ENCODE measurements at places on chromosomes 5 and 9.

GRCh38 chr5:90289837-90290236 lies 119.7 kb downstream of the CETN3 start:
- DNase-seq = no peak

DNA sequence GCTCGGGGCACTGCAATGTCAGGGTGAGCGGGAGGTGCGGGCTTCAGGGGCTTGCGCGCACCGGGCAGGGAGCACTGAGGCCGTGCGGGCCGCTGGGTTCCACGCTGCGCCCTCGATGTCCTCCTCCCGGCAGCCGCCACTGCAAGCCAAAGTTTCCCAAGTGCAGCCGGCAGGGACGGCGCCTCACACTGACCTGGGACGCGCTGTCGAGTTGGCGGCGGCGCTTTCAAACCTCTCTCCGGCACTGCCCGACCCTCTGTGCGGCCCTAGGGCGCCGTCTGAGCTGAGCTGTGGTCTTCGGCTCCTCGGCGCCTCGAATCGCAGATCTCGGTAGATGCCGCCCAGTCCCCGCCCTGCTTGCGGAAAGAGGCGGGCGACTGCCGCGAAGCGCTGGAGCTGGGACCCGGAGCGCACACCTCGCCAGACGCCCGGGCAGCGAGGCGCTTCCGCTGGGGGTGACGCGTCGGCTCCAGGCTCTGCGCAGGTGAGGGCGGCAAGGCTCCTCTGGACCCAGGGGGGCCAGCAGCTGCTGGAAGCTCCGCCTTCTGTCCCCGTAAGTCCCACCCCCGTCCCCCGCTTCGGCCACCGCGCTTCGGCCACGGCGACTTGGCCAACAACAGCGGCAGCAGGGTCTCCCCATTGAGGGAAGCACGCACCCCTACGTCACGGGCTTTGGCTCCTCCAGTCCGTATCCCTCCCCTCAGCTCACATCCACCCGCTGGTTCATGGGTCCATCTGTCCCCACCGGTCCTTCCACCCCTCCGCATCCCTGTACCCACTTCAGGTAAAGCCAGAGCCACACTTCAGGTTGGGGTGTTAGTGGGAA lies at the start of gene ANKRD34B:
Gene ANKRD34B, minus strand, starts transcription at position 320 of the 826 bp plus-strand sequence. CDS start 10,261 bp downstream, outside the sequence.
- no peak for DNase-seq

GRCh38 chr5:38845526-38846378 lies at the start of gene OSMR:
TSS of gene OSMR (plus strand) at chr5:38846012. CDS start at chr5:38869045, 23,033 bp downstream.
- peak; percentile 99 for DNase-seq

DNA sequence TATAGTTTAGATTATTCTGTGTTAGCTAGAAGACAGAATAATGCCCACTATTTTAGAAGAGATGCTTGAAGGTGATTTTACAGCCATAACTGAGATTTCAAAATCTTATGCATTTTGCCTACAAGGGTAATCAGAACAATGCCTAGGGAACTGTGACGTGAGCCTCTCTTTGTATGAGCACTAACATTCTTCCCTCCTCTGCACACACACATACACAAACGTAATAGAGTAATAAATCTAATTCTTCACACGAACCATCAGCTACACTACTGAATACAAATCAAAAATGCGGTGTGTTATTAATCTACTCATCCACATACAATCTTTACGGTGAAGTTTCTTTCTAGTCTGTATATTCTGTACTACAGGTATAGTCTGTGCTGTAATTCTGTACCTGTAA lies 227.8 kb downstream of the PLK2 start:
- no peak for DNase-seq

DNA sequence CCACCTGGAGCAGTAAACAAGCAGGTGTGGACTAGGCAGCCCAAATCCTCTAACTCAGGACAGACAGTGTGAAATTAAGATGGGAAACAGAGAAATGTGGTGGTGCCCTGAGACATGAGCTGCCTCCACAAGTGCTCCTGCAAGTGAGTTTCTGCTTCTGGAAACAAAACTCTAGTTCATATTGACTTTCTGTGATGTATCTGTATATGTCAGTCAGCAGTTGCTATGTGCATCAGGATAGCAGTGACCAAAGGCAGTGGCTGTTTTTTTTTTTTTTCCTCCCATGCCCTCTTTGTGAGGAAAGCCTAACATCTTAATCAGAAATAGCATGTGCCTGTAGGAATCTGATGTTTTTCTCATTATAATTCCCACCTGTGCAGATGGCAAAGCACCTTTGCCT lies 318.4 kb upstream of the SEMA6A start:
- no peak for DNase-seq

GRCh38 chr5:44911501-44911900 lies 102.8 kb downstream of the MRPS30 start:
- DNase-seq = no peak

GRCh38 chr5:56810826-56811225 lies 4.5 kb upstream of the MAP3K1 start:
- no peak for DNase-seq

DNA sequence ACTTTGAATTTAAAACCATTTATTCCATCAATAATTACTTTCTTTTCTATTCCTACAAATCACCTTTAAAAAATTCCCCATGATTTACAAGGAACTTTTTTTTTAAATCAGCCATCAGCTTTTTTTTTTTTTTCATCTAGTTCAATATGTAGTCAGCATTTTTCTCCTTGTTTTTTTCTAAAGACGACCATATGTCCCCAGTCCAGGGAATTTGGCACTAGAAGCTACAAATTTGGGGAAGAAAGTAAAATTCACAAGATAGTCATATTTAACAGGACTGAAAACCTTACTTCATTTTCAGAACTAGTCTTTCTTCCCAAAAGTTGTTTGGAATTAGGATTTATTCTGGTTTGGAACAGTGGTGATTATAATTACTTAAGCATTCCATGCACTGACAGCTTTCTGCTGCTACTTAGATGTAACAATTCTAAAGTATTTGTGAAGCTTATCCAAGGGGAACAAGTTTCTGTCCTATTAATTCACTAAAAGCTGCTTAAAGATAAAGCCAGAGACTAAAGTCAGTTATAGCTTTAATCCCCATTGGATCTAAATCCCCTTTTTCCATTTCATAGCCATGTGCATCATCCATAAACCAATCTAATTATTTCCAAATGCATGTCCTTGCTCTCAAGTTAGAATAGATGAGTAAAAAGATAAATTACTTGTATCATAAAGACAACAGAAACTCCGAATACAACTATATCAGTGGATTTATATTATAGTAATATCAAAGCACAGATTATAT lies 7.4 kb upstream of the SNCAIP start:
- DNase-seq = no peak

GRCh38 chr5:131280417-131280816 lies 16.6 kb downstream of the CDC42SE2 start:
- DNase-seq = no peak

- no peak for DNase-seq
Observed at GRCh38 chr9:101498323-101498722, 35.3 kb upstream of the RNF20 start.

- no peak for DNase-seq
Observed at GRCh38 chr9:85541876-85542275, 199.9 kb downstream of the AGTPBP1 start.

GRCh38 chr5:150313921-150314716 lies 11.4 kb upstream of the ARSI start:
- DNase-seq = no peak

DNA sequence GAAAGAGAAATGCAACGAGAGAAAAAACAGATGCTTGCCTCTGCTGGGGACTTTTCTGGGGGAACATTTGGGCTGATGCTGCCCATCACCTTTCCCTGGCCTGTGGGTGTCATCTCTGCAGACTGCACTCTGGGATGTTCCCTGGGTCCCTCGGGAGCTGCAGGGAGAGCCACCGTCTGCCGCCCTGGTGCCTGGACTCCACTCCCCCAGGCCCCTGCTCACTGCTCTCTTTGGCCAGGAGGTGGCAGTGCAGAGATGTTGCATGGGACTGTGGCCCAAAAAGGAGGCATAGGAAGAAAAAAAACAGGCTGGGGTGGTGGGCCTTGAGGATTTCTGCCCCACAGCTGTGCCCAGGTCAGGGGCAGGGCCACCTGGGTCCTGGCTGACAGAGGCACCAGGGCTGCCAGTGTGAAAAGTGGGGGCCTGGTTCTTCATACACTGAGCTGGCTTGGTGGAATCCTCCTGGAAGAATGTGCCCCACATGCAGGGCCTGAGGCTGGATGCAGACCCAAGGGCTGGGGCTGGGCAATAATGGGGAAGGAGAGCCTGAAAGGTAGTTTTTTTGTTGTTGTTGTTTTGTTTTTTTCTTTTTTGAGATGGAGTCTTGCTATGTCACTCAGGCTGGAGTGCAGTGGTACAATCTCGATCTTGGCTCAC lies 353.6 kb downstream of the SLIT3 start:
- peak; percentile 51 for DNase-seq

DNA sequence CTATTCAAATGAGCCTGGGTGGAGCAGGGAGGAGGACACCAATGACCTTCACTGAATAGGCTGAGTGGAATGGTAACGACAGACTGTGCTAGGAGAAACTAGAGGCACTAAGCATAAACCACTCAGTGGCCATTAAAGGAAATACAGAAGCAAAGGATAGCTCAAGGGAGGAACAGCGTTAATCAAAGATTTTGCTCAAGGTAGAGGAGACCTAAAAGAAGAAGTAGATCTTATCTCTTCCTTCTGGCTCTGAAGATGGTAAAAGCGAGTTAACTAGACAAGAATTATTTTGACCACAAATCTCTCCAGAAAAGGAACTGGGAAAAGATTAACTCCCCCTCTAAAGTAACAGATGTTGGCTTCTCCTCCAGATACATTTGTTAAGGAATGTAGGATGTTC lies 299.6 kb downstream of the EPB41L4A start:
- no peak for DNase-seq

DNA sequence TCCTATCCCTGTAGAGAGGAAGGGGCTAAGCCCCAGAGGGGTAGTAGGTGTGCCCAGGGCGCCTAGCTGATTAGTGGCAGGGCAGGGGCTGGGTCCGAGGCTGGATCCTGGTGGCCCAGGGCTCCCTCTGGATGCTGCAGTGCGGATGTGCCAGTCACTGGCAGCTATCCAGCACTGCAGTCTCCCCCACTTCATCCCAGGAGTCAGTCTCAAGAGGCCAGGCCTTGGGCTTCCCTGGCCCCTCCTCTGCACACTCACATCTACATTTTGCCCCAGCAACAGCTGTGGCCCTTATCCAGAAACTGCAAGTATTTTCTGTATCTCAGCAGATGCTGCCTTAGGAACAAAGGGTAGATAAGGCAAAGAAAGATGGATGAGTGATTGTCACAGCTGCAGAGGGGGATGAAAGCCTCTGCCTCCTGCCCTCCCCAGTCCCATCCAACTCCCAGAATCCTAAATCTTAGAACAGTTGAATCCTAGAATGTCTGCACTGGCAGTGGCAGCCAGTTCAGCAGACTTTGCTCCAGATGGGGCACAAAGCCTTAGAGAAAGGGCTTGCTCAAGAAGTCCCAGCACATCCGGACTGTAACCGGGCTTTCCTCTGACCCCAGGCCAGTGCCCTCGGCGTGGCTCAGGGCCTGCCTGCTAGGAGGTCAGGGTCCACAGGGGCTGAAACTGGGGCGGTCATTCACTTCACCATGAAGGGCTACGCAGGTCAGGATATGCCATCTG lies 1.6 kb downstream of the ANXA6 start:
- no peak for DNase-seq

GRCh38 chr9:95070549-95071021 lies 246.9 kb downstream of the FANCC start:
- no peak for DNase-seq

- peak; percentile 63 for DNase-seq
Observed at GRCh38 chr9:132878695-132879456, at the start of gene SPACA9. TSS of gene SPACA9 (plus strand) at chr9:132878898. CDS start at chr9:132883948, 5,050 bp downstream.

GRCh38 chr5:41115281-41115680 lies 44.1 kb upstream of the MROH2B start:
- DNase-seq = no peak

- no peak for DNase-seq
Observed at GRCh38 chr9:7360513-7360912, 439.1 kb downstream of the DMAC1 start.

GRCh38 chr9:17204611-17205152 lies 69.8 kb downstream of the CNTLN start:
- DNase-seq = no peak

- no peak for DNase-seq
Observed at GRCh38 chr9:27628311-27628710, 55.0 kb upstream of the C9orf72 start.

- no peak for DNase-seq
Observed at GRCh38 chr9:95478335-95478734, 38.4 kb downstream of the PTCH1 start.

DNA sequence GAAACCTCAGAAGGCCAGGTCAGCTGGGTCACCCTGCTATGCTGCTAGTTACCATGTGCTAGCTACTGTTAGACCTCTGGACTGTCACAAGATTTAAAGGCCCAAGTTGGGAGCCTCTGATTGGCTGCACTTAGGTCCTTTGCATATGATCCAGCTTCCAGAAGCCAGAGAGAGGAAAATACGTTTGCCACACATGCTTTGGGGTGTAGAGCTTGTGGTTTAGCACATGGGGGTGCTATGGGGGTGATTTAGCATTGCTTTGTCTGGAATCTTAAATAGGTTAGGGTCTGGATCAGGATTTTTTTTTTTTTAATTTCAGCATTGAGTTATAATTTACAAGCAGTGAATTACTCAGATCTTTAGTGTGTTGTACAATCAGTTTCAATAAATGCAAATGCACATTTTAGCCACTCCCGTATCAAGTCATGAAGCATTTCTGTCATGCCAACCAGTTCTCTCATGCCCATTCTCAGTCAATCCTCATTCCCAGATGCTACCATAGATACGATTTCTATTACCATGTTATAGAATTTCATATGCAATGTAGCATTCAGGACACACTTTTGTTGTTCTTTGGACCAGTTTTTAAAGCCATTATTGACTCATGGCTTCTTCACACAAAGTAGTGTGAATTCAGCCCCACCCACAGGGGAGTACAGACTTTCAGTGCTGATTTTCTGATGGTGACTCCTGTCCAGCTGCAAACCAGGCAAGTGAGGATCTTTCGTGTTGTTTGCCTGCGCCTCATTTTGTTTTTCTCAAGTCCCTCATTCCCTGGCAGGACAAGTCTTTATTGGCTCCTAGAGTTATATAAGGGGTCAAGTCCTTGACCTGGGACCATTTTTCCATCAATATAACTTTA lies 250.4 kb downstream of the LRRC70 start:
- no peak for DNase-seq

DNA sequence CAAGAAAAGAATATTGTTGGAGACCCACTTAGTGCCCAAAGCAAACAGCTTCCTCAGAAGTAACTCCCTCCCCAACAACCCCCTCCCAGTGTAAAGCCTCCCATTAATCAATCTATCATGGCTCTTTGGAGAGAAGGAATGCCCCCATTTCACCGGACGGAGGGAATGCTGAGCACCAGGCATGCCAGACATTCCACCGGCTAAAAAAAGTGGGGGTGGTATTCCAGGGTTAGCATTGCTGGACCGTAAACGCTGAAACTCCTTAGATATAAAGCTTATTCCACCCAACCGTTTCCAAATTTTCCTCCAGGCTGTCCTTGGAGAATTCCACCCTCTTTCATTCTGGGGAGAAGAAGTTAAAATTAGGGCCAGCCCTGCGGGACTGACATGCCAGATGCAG lies 363 bp upstream of the MAMDC2 start:
- DNase-seq = no peak

- no peak for DNase-seq
Observed at GRCh38 chr9:76403352-76403751, 9.1 kb upstream of the RFK start.

All from RWPE2 (cell line).